ENCODE measurements at places on chromosomes 2 and 18. TPM values are rescaled to one million over a fixed set of nuclear protein-coding genes. Genes with fewer than 3 reads are reported as not detected.
A peak's percentile ranks its signal among the peaks of the same experiment; 100 is the strongest.

GRCh38 chr2:229342376-229342775 lies 71.3 kb upstream of the PID1 start:
- H3K4me3 ChIP-seq = no peak overlapping the region
- H3K27me3 ChIP-seq = no peaks in the 10 kb centered on the region
- H3K4me1 ChIP-seq = no peaks in the 10 kb centered on the region
- DNase-seq = peak; percentile 38

- no peak for DNase-seq
- H3K36me3 ChIP-seq = no peaks in the 10 kb centered on the region
- H3K27ac ChIP-seq = no peak overlapping the region
Measured at GRCh38 chr18:56468396-56468795, 170.0 kb downstream of the TXNL1 start.

GRCh38 chr2:161063157-161063945 lies 96.9 kb upstream of the TANK start:
- H3K27me3 ChIP-seq = no peaks in the 10 kb centered on the region
- H3K4me3 ChIP-seq = no peak overlapping the region
- no peaks in the 10 kb centered on the region for H3K4me1 ChIP-seq
- no peaks in the 10 kb centered on the region for H3K36me3 ChIP-seq
- DNase-seq = peak; percentile 41

- no peak overlapping the region for H3K4me3 ChIP-seq
- no peaks in the 10 kb centered on the region for H3K27me3 ChIP-seq
- H3K4me1 ChIP-seq = no peaks in the 10 kb centered on the region
Measured at GRCh38 chr18:73381016-73381698, 513.4 kb upstream of the NETO1 start.

Gene SCN2A
- polyA plus RNA-seq = 0.25 TPM

Gene FAM117B
- 4.0 TPM for polyA plus RNA-seq

DNA sequence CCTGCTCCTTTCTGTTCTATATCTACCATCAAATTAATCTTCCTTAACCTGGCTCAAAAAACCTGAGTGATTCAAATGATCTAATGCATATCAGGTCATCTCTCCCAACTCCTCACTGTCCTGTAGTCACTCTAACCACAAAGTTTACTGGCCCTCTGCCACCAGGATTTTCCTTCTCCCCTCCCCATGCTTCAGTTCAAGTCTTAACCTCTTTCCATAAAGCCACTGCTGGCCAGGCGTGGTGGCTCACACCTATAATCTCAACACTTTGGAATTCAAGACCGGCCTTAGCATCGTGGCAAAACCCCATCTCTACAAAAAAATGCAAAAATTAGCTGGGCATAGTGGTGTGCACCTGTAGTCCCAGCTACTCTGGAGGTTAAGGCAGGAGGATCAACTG lies 7.5 kb upstream of the SP3 start:
- no peak for DNase-seq
- H3K4me3 ChIP-seq = no peak overlapping the region
- H3K27ac ChIP-seq = no peak overlapping the region
- no peaks in the 10 kb centered on the region for H3K36me3 ChIP-seq

- H3K4me3 ChIP-seq = no peak overlapping the region
- H3K4me1 ChIP-seq = no peaks in the 10 kb centered on the region
- no peak for DNase-seq
Measured at GRCh38 chr18:49090901-49091300, 140.1 kb upstream of the SMAD7 start.

Gene RBM43
- 1.7 TPM for polyA plus RNA-seq

Gene RAPGEF4
- 1.2 TPM for polyA plus RNA-seq

- H3K27me3 ChIP-seq = no peaks in the 10 kb centered on the region
- DNase-seq = no peak
- H3K36me3 ChIP-seq = no peaks in the 10 kb centered on the region
- no peak overlapping the region for H3K27ac ChIP-seq
- H3K4me1 ChIP-seq = peaks cover 9% of the 10 kb centered on the region
Measured at GRCh38 chr2:168478206-168478605, 22.1 kb downstream of the CERS6 start.

- H3K27me3 ChIP-seq = peaks cover 5% of the 10 kb centered on the region
- H3K36me3 ChIP-seq = no peaks in the 10 kb centered on the region
- peak overlapping the region; percentile 80 for H3K4me3 ChIP-seq
- no peak for DNase-seq
- H3K4me1 ChIP-seq = no peaks in the 10 kb centered on the region
Measured at GRCh38 chr18:35376393-35376741, 770 bp downstream of the ZNF396 start.

Gene TGFA
- polyA plus RNA-seq = 2.1 TPM

All from H1 (cell line).